ENCODE measurements at places on chromosomes 5 and 9. TPM values are rescaled to one million over a fixed set of nuclear protein-coding genes. Genes with fewer than 3 reads are reported as not detected.

GRCh38 chr5:126587551-126588390, 7.2 kb downstream of the ALDH7A1 start:
- no peak for DNase-seq

DNA sequence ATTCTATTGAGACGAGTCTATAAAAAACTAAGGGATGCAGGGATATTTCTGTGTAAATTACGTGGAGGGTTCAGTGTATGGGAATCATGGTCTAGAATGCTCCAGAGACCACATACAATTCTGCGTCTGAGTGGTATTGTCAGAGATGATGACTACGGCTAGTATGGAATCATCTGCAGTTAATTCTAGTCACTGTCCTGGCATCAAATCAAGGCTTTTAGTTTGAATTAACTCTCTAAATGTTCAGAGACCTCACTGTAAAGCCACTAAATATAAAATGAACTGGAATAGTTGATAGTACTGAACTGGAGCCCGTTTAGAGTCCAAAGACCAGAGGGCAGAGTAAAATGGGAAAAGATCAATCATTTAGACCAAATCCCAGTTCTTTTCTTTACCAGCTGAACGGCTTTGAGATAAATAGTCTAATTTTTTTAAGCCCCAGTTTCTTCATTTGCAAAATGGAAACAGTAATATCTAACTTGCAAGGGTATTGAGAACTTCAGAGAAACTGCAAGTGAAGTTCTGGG, 599.8 kb downstream of the EBF1 start:
- DNase-seq: no peak

DNA sequence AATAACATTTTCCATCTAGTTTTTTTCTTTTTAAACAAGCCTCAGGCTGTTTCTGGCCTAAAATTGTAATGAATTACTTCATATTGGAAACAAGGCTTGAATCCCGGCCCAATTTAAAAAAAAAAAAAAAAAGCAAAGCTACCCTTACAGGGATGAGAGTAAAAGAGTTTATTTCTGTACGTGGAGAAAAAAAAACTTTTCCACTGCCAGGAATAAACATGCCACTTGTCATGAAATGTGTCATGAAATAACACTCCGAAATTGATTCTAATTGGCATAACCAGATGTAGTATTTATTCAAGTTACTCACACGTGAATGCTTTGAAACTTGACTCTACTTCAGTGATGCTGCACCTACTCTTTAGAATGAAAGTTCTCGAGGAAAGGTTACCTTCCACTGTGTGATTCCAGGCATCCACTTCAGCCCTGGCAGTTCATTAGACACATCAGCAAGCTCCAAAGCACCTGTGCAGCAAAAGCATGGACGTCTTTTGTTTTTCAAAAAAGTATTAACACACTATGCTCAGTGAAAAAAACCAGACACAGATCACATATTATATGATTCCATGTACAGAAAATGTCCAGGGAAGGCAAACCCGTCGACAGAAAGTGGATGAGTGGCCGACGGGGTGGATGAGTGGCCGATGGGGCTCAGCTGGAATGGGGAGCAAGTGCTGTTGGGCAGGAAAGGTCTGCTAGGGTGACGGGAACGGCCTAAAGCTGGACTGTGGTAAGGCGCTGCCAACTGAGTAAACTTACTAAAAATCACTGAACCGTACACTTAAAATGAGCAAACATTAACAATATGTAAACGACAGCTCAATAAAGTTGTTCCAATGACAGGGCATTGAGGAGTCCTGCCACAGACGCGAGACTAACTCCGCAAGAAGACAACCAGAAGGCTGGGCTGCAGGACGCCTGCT, 21.2 kb downstream of the NSUN2 start:
- DNase-seq: no peak

- DNase-seq: no peak
Observed at GRCh38 chr5:170648541-170648940, 135.0 kb upstream of the GABRP start.

- DNase-seq: peak; percentile 26
Observed at GRCh38 chr5:1255081-1255561, 29.9 kb downstream of the SLC6A18 start.

DNA sequence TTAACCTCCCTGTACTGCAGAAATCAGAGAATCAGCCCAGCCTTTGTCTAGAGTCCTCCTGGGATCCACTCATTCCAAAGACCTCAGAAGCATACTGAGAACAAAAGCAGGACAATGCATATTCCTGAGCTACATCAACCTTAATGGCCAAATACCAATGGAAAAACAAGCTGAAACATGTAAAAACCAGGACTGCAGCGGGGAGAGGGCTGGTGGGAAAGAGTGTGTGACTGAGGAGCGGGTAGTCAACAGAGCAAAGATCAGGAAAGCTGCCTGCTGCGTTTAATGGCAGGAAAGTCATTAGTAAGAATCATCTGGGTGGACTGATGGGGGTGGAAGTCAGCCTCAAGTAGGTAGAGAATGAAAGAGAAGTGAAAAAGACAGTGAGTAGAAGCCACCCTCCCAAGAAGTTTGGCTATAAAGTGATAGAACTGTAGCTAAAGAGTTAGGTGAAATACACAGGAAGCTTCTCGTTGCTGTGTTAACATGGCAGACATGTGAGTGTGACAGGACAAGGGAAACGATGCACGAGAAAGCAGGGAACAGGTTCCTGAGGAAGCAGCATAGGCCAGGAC, 88.1 kb downstream of the OTULIN start:
- no peak for DNase-seq

TAF7 gene
- total RNA-seq: 141 TPM

DNA sequence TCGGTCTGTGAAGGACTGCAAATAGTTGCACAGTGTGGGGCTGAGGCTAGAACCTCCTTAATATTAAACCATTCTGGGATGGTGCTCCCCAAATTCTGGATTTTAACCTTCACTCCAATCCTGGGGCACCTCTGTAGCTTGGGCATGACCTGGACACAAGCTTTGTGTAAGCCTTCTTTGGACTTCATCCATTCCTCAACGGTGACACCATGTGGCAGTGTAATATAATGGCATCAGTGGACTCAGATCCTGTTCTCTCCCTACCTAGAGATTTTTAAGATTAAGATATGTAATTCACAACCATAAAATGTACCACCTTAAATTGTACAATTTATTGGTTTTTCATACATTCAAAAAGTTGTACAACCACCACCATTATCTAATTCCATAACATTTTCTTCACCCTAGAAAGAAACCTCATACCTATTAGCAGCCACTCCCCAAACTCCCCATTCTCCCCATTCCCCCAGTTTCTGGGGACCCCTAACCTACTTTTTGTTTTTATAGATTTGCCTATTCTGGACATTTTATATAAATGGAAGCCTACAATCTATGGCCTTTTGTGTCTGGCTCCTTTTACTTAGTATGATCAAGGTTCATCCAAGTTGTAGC, 4.8 kb upstream of the PLGRKT start:
- no peak for DNase-seq

PLCXD3 gene
- not detected for total RNA-seq

- no peak for DNase-seq
Observed at GRCh38 chr5:151058891-151059489, 21.8 kb downstream of the TNIP1 start.

DNA sequence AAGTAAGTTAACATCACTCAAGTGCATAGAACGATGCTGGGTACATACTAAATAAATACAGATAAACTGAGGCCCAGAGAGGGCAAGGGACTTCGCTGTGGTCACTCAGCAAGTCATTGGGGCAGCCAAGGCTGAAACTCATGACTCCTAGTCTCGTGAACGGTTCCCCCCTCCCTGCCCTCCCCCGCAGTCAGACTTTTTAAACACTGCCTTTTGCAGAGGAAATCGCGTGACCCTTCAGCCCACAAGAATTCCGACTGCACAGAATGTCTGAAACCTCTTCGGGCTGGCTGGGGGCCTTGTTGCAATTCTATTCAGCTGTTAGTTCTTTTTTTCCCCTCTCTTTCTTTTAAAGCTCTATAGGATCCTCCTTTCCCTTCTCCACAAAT, 28.1 kb downstream of the NEK6 start:
- no peak for DNase-seq

GRCh38 chr5:19988457-19988856, 457 bp upstream of the CDH18 start:
- DNase-seq: no peak

DNA sequence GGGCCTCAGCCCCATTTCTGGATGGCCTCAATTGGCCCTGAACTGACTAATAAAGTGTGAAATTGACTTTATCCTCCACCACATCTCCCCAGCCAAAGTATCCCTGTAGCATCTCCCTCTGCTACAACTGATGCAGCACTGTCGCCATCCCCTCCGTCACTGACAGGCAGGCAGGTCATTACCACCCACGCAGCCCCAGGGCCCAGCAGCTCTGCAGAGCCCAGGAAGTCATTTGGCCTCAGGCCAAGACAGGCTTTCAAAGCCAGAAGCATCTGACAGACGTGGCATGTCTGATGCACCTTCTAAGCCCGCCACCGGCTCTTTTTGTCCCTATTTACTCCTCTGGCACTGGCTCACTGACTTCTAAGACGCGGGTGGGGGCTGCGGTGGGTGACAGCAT, 65.3 kb downstream of the ARHGEF37 start:
- peak; percentile 64 for DNase-seq

GRCh38 chr9:79242489-79242888, 329.3 kb upstream of the TLE4 start:
- DNase-seq: no peak

DNA sequence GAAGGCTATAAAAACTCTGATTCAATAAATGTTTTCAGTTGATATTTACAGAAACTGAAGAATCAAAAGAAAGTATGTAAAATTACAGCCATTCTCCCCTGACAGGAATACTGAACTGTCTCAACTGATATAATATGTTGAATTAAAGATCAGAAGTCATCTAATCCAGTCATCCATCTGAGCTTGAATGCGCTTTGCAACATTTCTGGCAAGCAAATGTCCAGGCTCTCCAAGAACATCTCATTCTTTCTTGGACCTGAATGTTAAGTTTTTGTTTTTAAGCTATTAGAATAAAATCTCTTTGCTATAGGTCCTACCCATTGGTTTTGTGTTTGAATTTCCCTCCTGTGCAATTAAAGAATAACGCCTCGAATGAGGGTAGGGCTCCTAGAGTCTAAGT, 120.5 kb downstream of the MPDZ start:
- DNase-seq: no peak

- DNase-seq: no peak
Observed at GRCh38 chr5:74810915-74811314, 43.9 kb downstream of the NSA2 start.

RNF180 gene
- total RNA-seq: not detected

- no peak for DNase-seq
Observed at GRCh38 chr5:57889558-57889957, 406.9 kb upstream of the ACTBL2 start.

DNA sequence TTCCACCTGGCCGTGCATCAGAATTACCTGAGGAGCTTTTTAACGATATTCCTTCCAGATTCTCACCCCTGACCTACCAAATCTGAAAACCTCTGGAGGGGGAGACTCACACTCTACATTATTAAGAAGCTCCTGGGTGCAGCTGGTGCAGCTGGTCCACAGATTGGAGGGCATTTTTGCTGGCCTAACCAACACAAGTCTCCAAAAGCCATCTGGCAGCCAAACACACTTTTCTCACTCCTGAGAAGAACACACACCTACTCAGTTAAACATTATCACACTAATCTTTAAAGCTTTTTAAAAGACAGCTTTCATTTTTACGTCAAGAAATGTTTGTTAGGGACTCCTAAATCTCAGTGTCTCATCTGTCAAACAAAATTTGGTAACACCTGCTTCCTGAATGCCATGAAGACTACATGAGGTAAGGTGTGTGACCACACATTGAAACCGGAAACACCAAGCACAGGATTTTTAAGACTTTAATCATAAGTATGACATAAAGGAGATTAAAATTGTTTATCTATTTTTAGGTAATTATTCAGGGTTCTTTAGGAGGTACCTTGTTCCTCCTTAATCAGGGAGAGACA, 14.2 kb upstream of the PTPN3 start:
- DNase-seq: no peak

DNA sequence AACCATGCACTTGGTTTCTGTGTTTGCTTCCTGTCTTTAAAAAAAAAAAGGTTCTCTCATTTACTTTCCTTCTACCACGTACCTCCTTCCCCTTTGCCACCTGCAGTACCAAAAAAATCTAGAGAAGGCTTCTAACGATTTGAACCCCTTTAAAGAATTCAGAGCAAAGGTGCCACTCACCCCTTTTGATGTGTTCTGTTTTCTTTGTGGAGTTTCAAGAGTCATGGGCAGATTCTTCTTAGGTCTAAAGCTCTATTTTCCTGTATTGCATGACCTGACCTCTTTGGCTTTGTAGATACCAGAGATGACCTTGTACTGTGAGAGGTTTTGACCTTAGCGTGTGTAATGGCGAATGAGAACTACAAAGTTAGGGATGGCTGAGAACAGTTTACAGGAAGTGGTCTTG, 29.0 kb downstream of the TXNDC8 start:
- DNase-seq: no peak

GRCh38 chr9:131875828-131876485, 136.1 kb upstream of the RAPGEF1 start:
- DNase-seq: no peak

DNA sequence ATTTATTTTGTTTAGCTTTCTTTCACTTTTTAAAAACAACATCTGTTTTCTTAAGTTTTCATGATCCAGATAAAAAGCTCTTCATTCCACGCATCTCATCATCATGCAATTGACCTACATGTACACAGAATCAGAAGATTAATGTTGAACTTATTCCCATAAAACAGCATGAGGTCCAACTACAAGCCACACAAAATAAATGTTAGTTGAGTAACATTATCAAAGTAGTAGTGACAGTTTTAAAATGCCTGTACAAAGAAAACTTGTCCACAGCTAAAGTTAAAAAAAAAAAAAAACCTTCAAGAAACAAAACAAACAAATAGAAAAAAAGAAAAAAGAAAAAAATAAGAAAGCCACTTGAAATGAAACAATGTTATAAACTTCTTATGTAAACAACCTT, 846.3 kb downstream of the TLE1 start:
- DNase-seq: no peak

CCDC183 gene
- 1.4 TPM for total RNA-seq

DNA sequence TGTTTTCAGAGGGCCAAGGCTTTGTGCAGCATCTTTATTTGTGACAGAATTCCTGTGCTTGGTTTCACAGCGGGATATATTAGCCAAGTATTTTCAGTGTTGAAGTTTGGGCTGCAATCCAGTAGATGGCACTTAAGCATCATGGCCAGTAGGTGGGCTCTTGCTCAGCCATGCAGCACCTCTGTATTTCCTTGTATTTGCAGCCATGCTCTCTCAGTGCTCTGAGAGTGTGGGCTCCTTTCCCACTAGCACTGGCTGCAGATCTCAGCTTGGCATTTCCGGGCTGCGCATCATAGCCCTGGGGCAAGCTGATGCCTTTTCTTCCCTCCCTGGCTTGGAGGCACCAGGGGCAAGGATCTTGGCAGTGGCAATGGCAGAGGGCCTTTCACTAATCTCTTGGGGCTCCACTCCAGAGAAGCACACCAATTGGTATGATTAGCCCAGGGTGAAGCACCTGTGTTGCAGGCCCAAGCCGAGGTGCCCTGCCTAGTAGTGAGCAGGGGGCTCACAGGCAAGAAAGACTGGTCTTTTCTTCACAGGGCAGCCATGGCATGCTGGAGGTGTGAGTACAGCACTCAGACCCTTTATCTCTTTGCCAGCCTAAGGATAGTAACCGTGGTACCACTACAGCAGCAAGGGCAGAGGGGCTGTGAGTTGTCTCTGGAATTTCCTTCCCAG, 48.3 kb downstream of the SLCO6A1 start:
- DNase-seq: no peak

Data from naive thymus-derived CD8-positive, alpha-beta T cell (primary cell).